ENCODE measurements at places on chromosomes 3 and 15.

DNA sequence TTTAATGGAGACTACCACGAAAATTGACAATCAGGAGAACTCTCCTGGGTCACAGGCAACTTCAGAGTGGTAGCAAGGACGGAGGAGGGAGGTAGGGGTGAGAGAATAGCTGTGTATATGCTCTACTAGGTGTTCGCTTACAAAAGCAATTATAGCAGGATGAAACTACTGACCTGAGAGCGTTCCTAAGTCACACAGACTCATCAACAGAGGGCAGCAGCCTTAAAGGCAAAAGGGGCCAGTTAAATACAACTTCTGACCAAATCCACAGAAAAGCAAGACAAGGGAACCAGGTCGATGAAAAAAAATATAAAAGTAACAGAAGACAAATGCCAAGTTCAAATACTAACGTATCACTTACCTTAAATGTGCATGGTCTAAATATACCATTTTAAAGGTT is 894.6 kb downstream of the PLOD2 start:
- DNase-seq = no peak

GRCh38 chr15:40264321-40265153 is 18.3 kb downstream of the ANKRD63 start:
- no peak for DNase-seq

DNA sequence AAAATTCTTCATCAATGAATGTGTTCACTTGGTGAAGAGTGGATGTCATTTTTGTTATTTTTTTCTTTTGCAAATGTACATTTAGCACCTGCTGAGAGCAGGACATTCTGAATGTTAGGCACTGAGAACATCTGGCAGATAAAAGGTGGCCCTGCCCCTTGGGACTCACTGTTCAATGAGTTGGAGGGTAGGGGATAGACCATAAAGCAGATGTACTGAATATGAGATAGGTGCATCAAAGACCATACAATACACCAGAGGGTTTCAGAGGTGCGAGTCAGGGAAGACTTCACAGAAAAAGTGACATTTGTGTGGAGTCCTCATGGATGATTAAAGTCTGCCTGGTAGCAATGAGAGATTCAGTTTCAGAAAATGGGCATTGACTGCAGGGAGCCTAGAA is 34.2 kb downstream of the EEFSEC start:
- DNase-seq = no peak

GRCh38 chr15:82679626-82680199 is 30.0 kb downstream of the AP3B2 start:
- DNase-seq = no peak

GRCh38 chr3:23389686-23390085 is 186.6 kb downstream of the UBE2E2 start:
- DNase-seq = no peak
